T follicular helper cell (primary cell): ENCODE measurements at places on chromosomes 1 and 21.

DNA sequence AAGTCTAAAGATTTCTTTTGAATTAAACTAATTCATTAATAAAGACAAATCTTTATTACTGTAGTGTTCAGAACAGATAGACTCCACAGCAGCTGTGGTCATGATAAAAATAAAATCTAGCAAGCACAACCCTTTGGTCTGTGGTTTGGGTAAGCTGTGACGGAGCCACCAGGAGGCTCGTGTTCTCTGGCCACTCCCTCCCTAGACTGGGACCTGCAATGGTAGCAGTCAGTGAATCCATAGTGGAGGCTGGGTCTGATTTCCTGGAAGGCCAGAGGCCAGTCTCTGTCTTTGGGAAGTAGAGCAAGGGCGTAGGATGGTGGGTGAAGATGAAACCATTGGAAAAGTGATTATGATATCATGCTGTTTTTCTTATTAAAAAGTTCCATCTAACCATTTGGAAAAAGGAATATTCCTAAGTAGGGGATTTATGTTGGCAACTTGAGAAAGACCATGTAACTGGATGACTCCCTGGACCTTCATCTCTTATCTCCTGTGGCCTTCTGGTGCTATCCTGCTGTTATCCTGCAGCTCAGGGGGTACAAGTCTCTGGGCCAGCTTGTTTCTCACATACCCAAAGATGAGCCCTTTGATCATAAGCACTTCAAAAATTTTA lies 39.0 kb downstream of the TENT5C start:
- no peak for DNase-seq

DNA sequence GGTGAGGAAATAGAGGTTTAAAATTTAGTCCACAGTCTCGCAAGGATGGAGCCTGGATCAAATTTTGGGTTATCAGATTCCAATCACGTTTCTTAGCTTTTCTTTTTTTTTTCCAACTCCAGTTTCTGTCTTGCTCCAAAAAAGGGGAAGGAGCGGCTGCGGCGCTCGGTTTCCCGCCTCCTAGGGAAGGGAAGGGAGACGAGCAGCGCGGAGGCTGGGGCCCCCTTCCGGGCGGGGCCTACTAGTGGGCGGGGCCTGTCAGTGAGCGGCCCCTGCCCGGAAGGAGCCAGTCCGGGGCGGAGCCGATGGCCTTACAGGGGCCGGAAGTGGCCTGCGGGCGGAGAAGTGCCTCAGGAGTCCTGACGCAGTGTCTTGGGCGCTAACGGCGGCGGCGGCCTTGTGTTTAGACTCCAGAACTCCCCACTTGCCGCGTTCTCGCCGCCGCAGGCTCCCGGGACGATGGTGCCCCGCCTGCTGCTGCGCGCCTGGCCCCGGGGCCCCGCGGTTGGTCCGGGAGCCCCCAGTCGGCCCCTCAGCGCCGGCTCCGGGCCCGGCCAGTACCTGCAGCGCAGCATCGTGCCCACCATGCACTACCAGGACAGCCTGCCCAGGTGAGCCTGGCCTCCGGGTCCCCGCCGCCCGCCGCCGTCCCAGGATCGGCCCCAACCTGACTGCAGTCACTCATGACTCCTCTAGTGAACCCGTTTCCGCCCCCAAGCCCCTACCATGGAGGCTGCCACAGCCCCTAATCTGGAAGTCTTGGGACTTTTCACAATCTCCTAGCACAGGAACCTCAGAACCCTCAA lies at the start of gene CPT2:
Gene CPT2 (plus strand): TSS at position 340 of the 806 bp plus-strand sequence. CDS start 120 bp downstream, at position 460.
- peak; percentile 78 for DNase-seq

GRCh38 chr1:154992721-154993571 lies 440 bp upstream of the LENEP start:
- DNase-seq, result no peak

- no peak for DNase-seq
Measured at GRCh38 chr1:182910143-182910542, 42.8 kb downstream of the SHCBP1L start.

DNA sequence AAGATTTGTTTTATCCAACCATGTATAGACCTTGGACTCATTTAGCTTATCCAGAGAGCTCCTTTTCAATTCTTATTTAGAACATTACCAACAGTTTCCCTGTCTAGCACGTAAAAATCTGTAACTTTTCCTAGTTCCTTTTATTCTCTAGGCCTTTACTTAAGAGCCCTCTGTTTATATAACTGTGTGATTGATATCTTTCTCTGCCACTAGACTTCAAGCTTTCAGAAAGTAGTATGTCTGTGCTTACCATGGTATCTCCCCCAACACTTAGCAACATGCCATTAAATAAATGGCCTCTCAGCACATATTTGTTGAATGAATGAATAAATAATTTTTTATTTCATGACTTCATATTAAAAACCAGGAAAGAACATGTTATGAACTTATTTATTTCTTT lies 209.4 kb downstream of the PTPRC start:
- DNase-seq, result no peak

DNA sequence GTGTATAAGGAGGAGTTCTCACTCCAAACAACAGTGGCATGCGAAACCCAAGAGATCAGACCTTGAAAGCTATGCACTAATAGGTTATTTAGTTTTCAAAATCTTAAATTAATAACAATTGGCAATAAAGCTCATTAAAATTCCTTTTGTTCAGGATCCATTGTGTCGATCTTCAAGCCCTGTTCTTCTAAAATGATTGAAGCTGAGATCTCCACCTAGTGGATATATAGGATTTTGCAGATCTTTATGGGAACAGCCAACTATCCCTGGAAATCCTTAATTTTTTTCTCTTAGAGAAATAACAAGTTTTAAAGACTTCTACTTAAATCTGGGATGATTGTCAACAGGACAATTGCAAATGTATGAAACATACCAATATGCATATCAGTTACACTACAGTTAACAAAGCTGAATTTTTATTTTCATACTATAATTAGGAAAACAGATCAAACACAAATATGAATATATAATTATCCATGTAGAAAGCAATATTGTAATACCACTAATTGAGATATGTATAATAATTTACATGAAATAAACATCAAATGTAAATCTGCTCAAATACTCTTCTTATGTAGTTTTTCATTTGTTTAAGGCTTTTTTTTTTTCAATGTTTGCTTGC lies 43.3 kb downstream of the LRRC53 start:
- no peak for DNase-seq

- no peak for DNase-seq
Measured at GRCh38 chr1:232226197-232226712, 403.7 kb downstream of the SIPA1L2 start.

DNA sequence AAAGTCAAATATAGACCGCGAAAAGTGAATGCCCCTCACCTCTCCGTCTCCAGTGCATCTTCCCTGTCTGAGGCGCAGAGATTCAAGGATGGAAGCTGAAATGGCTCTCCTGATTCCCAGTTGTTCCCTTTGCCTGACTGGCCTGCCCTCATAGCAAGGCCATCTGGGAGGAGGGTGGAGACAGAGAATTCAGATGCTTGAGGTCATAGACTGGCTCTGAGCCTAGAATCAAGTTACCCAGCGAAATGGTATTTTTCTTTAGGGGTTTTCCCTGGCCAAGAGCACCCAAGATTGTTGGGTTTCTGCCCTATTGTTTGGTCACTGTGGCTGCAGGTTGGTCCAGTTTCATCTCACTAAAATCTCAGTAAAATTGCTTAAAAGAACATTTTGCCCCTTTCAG lies 7.2 kb downstream of the METTL13 start:
- no peak for DNase-seq

DNA sequence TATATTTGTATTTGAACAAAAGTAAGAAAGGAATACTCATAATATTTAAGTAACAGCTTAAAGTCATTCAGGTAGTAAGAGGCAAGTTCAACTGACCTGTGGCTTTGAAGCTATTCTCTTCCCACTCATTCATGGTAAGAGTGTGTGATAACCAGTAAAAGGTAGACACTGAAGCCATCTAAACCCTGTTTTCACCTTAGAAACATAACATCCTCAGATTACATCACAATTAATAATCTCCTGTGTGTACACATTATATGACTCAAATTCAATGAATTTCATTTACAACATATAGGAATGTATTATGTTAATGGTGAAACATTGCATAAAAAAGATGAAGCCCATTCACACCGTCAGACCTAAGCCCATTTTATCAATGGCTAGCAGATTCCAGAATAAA lies 364.8 kb upstream of the SNX7 start:
- no peak for DNase-seq

DNA sequence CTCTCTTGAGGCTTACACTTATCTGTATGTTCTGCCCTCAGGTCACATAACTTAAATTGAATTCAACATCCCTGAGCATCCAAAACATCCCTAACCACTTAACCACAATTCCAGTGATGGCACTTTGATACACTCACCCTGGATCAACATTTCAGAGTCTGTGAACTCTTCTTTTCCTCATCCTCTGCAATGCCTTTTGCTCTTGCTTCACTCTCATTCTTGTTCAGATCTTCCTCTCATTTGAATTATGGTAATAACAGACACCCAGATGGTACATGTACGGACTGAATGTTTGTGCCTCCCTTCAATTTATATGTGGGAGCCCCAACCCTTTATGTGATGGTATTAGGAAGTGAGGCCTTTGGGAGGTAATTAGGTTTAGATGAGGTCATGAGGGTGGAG lies 33.4 kb downstream of the PTGER3 start:
- no peak for DNase-seq

- DNase-seq, result no peak
Measured at GRCh38 chr1:201025571-201026002, 2.1 kb upstream of the KIF21B start.

- no peak for DNase-seq
Measured at GRCh38 chr1:167227934-167228378, 7.3 kb downstream of the POU2F1 start.

DNA sequence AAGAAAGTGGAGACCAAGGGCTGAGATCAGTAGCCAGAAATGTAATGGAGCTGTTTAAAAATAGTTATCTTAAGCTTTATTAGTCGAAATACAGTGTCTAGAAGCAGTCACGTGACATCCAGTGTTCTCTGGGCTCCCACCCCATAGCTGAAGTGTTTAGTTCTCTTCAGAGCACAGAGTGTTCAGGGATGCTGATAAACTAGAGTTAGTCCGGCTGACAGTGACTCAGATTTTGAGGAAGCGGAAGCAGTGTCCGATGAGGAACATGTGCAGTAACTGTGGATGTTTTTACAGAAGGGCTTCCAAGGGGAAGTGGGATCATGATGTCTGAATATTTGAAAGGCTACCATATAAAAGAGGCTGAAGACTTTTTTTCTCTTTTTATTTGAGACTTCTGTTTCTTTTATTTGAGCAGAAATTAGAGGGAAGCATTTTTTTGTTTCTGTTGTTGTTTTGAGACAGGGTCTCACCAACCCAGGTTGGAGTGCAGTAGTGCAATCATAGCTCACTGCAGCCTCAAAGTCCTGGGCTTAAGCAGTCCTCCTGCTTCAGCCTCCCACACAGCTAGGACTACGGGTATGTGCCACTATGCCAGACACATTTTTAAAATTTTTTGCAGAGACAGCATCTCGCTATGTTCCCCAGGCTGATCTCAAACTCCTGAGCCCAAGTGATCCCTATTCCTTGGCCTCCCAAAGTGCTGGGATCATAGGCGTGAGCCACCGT lies 124.2 kb downstream of the GALNT2 start:
- no peak for DNase-seq

DNA sequence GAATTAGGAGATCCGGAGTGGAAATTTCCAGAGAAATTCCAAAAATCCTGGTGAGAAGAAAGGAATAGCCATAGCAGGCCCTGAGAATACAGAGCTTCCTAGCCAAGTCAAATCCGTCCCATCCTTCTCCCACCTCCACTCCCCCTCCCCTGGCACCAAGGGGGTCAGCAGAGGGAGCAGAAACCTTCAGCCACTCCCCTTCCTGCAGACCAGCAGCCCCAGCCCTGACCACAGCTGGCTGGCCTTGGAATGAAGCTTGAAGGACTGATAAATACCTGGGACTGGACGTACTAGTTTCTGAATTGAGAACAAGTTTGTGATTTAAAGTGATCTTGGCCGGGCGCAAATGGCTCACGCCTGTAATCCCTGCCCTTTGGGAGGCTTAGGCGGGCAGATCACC lies 13.8 kb upstream of the RIPPLY3 start:
- DNase-seq, result no peak

- DNase-seq, result no peak
Measured at GRCh38 chr1:247833601-247834000, 8.1 kb downstream of the OR11L1 start.

DNA sequence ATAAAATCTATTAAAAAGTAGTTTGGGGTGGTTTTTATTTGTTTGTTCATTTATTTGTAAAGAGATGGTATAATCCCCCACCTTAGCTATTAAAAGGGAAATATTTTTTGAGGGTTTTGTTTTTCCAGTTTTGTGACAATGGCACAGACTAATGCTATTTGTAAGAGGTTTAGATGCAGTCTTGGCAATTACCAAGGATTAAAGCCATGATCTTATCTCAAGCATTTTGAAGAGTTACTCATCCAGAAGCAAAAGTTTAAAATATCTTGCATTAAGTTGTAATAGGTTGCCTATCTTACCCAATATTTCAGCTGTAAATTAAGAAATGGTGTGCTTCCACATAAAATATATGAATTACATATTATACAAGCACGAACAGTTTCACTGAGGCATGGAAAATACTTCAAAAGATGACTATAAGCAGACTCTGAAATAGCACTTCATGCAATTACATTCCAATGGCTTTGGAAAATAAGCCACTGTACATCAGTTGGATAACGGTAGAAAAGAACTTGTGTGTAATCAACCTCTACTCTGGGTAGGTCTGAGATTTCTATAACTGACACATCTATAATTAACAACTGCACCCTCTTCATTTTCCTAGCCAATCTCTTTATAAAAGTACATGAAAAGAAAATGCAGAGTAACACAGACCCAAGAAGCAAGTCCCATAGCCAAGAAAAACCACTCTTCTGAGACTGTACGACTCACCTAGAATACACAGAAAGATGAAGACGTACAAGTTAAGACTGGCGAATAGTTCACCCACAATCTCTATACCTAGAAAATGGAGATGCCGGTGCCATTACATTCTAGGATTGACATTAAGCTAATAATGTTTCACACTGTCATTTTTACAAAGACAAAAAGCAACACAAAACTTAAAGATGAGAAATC lies 95.2 kb downstream of the PTPN14 start:
- DNase-seq, result no peak

- DNase-seq, result no peak
Measured at GRCh38 chr1:100037656-100037926, 67.8 kb downstream of the SLC35A3 start.

DNA sequence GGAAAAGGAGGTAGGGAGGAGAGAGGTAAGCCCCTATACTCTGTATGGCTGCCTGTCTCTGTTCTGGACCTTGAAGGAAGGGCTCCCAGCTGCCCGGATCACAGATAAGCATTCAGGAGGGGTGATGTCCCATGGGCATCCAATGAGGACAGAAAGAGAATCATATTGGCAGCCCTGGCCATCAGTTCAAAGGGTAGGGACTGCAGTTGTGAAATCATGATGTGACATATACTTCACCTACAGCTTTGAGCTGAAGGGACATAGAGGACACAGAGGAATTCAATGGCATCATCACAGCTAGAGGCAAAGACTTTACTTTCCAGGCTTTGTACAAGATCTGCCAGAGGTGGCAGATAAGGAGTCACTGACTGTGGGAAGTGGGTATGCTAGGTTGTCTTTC lies 21.6 kb downstream of the DDX20 start:
- DNase-seq, result no peak
